ENCODE measurements at places on chromosomes 3 and 15.
A peak's percentile ranks its signal among the peaks of the same experiment; 100 is the strongest.

- no peak for DNase-seq
Measured at GRCh38 chr15:94538280-94538679, 306.9 kb downstream of the MCTP2 start.

GRCh38 chr3:159977295-159977694, 11.3 kb upstream of the IL12A start:
- no peak for DNase-seq

DNA sequence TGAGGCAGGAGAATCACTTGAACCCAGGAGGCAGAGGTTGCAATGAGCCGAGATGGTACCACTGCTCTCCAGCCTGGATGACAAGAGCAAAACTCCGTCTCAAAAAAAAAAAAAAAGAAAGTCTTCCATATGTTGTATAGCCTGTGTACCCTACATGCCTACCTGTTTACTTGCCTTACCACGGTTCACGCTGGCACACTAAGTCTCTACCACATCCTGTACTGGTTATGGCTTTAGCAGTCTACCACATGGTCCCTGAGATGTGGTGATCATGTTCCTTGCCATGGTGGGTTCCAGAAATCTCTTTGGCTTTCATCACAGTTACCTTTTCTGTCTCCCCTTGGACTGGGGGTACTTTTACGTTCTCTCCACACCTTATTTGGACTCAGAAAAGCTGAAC, 63.8 kb upstream of the TBC1D5 start:
- DNase-seq: no peak

DNA sequence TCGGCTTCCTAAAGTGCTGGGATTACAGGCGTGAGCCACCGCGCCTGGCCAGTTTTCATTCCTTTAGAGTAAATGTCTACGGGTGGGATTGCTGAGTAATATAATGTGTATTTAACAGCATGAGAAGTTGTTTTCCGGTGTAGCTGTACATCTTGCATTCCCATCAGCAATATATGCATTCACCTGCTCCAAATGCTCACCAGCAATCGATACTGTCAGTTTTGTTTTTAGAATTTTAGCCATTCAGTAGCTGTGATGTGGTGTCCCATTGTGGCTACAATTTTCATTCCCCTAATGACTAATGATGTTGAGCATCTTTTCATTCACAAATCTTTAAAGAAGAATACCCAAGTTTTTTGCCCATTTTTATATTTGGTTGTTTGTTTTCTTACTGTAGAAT, 134.8 kb upstream of the RGMA start:
- DNase-seq: no peak

GRCh38 chr3:42247576-42248027, 18.4 kb downstream of the CCK start:
- DNase-seq: peak; percentile 56

- peak; percentile 70 for DNase-seq
Measured at GRCh38 chr3:101809178-101810021, 30.4 kb downstream of the NXPE3 start.

GRCh38 chr15:71325481-71325880, 210.2 kb downstream of the THSD4 start:
- no peak for DNase-seq

GRCh38 chr3:188819939-188820338, 351.8 kb upstream of the TPRG1 start:
- DNase-seq: no peak

DNA sequence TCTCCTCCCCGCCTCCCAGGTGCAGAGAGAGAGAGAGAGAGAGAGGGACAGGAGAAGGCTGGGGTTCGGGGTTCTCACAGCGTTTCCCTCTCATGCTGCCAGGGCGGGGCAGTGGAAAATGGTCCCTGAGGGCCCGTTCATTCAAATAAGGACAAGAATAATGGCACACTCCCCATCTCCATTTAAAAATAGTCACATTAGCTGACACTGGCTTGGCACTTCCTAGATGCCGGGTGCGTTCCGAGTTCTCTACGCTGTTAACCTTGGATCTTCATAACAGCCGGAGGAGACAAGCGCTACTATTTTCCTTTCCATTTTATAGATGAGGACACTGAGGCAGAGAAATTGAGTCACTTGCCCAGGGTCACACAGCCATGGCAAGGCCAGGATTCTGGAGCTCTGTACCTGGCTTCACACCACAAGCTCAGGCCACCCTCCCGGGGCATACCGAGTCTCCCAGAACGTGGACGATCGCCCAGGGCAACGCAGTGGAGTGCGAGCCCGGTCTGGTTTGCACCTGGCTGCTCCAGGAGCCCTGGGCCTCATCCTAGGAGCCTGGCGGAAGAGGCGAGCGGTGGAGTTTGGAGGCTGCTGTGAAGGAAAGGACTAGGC, 608 bp upstream of the SLC6A6 start:
- DNase-seq: no peak

- DNase-seq: no peak
Measured at GRCh38 chr3:157279237-157279636, 119.3 kb upstream of the CCNL1 start.

DNA sequence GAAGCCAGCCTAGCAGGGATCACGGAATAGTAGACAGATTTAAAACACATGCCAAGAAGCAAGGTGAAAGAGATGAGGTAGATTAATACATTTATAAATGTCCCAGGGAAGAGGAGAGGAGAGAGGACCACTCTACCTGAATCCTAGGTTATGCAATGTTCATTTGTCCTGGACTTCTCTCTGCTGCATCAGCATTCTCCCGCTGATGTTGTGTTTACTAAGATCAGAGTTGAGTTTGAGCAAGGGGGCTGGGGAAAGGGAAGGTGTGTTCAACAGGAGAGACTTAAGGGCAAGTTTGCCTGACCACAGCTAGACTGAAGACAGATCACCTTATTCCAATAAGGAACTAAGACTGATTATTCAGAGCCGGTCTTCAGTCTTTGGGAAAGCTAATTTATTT, 1.1 kb upstream of the KPNA1 start:
- no peak for DNase-seq

- DNase-seq: no peak
Measured at GRCh38 chr3:158896729-158897128, 94.9 kb downstream of the MFSD1 start.

DNA sequence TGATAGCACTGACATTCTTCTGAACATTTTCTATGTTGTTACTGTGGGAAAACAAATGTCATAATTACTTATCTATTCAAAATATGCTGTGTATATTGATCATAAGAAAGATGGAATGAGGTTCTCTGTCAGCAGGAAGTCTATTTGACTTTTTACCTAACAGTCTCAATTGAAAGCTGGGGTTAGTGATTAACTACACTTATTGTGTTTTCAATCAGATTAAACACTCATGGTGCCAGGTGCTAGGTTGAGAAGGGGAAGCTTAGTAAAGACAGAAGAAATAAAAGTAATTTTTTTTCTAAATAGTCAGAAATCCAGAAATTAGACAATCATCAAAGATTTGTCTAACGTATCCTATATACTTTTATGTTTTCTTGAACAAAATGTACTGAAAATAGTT, 281.0 kb upstream of the NR2E3 start:
- no peak for DNase-seq

- peak; percentile 50 for DNase-seq
Measured at GRCh38 chr3:52704611-52705437, 767 bp downstream of the GLT8D1 start.

- no peak for DNase-seq
Measured at GRCh38 chr15:86337071-86337470, 257.4 kb downstream of the AGBL1 start.

All from RKO (cell line).